ENCODE measurements at places on chromosomes 13 and 19.

GRCh38 chr19:447816-448560 lies 12.8 kb downstream of the SHC2 start:
- DNase-seq = peak; percentile 19

- no peak for DNase-seq
Observed at GRCh38 chr13:92150606-92151005, 752.2 kb downstream of the GPC5 start.

DNA sequence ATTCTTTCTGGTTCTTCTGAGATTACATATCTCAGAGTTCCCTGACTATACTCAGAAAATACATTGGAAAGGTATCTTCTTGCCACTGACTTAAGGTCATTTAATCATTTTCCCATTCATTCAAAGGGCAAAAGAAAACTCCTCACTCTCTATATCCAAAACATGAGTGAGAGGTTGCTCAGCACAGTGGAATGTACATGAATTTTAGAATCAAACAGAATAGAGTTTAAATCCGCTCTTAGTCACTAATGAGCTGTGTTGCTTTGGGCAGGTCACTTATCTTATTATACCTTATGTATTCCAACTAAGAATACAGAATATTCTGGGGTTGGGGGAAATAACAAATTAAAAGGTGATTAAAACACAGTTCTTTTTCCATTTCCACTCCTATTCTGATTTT lies 452.6 kb upstream of the KLF12 start:
- no peak for DNase-seq

DNA sequence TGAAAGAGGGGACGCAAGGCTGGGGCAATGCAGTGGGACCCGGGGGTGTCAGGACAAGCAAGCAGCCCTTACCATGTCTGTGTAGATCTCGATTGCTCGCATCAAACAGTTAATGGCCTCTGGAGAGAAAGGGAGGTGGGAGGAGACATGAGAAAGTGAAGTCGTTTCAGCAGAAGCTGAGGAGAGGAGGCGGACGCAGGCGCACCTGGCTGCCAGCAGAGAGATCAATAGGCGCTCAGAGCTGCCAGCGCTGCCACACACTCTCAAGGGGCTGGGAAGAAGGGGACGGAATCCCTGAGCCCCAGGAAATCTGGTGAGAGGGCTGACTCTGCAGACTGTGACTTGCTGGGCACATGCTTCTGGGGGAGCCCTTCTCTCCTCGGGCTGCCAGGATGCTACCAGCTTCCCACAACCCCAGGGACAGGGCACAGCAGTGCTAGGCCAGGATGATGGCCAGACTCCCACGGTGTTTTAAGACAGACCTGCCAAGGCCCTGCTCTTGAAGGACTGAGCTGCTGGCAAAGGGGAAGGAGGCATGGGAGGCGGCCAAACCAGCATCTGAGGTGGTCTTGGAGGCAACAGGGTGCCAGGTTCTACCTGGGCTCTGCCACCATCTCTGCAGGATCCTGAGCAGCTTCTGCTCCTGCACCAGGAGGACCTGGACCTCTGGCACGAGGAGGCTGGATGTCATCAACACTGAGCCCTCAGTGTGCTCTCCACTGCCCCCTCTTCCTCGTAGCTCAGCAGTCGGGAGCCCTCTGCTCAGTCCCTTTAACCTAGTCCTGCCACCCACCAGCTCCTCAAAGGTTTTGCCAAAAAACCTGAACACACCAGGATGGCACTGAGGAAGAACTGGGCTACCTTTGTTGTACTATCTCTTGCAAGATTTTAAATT lies 11.7 kb upstream of the KPTN start:
- DNase-seq = no peak

DNA sequence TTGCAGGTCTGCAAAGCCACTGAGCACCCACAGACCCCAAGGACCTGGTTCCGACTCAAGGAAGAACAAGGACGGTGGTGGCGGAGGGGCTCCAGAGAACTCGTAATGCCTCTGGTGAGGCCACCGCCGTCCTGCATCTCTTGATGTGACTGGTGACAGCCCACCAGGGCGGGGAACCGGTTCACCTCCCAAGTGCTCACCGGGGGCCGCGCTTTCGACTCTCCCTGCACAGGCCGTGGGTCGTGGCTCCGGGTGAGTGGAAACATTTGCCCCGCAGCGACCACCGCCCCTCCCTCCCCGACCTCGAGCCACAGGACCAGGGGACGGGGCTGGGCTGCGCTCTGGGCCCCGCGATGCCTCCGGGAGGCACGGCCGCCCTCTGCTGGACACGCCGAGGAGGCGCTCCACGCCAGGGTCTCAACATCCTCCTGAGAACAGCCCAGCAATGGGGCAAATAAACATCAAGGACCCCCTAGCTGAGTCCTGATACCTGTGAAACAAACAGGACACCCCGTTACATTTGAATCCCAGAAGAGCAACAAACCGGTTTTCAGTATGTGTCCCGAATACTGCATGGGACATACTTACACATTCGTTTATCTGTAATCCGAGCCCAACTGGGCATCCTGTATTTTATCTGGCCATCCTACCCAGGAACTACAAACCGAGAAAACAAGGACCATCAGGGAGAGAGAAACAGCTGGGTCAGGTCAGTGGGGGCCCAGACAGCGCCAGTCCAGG lies 3.9 kb upstream of the PLPP2 start:
- peak; percentile 50 for DNase-seq
